ENCODE measurements at places on chromosomes 7 and 10. TPM values are rescaled to one million over a fixed set of nuclear protein-coding genes. Genes with fewer than 3 reads are reported as not detected.

The NPFFR1 gene
- total RNA-seq, result not detected

GRCh38 chr10:20993389-20993788 lies 96.3 kb upstream of the NEBL start:
- DNase-seq, result no peak
- H3K27ac ChIP-seq, result no peak overlapping the region
- no peaks in the 10 kb centered on the region for H3K36me3 ChIP-seq
- no peaks in the 10 kb centered on the region for H3K27me3 ChIP-seq
- no peak overlapping the region for H3K4me3 ChIP-seq

The TMEM236 gene
- total RNA-seq, result not detected

DNA sequence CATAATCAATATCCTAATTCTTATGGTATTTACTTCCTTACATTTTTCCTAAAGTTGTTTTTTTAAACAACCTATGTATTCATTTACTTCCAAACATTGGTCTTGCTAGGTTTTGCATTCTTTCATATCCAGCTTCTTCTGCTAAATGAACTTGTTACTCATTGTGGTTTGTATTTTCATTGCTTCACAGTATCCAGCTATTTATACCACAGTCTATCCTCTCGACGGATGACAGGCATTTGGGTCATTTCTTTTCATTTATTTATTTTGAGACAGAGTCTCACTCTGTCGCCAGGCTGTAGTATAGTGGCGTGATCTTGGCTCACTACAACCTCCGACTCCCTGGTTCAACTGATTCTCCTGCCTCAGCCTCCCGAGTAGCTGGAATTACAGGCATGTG lies 66.8 kb downstream of the CCDC6 start:
- H3K36me3 ChIP-seq, result peaks cover 12% of the 10 kb centered on the region
- H3K4me1 ChIP-seq, result peaks cover 6% of the 10 kb centered on the region
- H3K27ac ChIP-seq, result no peak overlapping the region

GRCh38 chr10:4813496-4813895 lies 12.5 kb upstream of the AKR1E2 start:
- H3K27me3 ChIP-seq, result peaks cover 11% of the 10 kb centered on the region
- H3K36me3 ChIP-seq, result no peaks in the 10 kb centered on the region
- H3K4me3 ChIP-seq, result no peak overlapping the region

The UNCX gene
- not detected for total RNA-seq

GRCh38 chr10:35185260-35186034 lies 58.8 kb downstream of the CREM start:
- peaks cover 13% of the 10 kb centered on the region for H3K36me3 ChIP-seq
- no peaks in the 10 kb centered on the region for H3K27me3 ChIP-seq
- no peak for DNase-seq
- H3K27ac ChIP-seq, result no peak overlapping the region
- H3K4me1 ChIP-seq, result peaks cover 7% of the 10 kb centered on the region

GRCh38 chr7:47473499-47474210 lies 108.3 kb downstream of the TNS3 start:
- no peaks in the 10 kb centered on the region for H3K36me3 ChIP-seq

DNA sequence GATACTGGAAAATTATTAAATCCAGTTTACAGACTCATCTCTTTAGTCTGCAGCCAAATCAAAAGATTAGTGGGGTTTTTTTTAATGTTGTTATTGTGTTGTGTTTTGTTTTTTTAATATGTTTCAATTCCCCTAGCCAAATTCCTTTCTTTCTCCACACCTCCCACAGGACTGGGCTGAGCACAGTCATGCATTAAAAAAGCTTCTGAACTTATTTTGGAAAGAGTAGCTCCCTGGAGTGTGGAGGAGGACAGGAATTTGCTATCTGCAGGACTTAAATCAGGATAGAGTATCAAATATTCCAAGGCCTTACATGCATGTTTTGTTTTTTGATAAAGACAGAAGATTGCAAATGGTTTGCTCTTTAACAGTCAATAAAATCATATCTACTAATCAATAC lies 90.7 kb downstream of the GNAI1 start:
- H3K36me3 ChIP-seq, result no peaks in the 10 kb centered on the region
- H3K4me1 ChIP-seq, result no peaks in the 10 kb centered on the region
- DNase-seq, result no peak
- H3K4me3 ChIP-seq, result no peak overlapping the region
- peaks cover 5% of the 10 kb centered on the region for H3K27me3 ChIP-seq
- H3K27ac ChIP-seq, result no peak overlapping the region

- no peaks in the 10 kb centered on the region for H3K4me1 ChIP-seq
- no peak overlapping the region for H3K27ac ChIP-seq
- no peaks in the 10 kb centered on the region for H3K27me3 ChIP-seq
- H3K36me3 ChIP-seq, result no peaks in the 10 kb centered on the region
Observed at GRCh38 chr7:47225387-47226131, 356.4 kb downstream of the TNS3 start.

DNA sequence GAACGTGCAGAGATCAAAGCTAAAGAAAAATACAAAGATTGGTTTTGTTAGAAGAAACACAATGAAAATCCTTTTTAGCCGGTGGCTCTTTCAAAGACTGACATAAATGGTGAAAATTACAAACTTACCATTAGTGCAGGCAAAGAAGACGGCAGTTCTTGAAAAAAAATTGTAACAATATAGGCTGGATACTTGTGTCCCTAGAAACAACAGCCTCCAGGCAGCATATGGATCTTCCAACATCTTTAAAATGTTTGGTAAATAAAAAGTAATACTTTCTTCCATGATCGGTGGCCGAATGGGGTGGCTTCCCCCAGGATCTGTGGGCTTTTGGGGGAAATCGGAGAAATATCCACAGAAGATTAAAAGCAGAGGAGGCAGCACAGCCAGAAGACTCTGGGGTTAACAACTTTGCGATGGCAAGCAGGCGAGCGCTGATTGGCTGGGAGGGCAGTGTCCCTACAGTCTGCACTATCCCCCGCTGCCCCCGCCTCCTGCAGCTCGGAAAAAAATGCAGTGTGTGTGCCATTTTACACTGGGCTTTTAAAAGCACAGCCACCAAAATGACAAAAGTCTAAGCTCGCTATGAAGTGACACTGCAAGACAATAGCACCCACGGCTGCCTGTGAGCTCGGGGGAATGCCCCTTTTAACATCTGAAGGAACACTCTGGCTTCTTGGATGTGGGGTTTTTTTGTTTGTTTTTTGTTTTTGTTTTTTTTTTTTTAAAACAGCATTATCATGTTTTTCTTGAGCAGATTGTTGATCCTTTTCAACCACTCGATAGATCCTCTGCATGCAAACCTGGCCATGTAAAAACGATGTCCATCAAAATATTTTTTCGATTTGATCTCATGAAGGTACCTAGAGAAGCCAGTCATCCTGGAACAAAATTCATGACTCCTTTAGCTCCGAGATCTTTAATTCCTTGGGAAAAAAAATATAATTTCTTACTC lies 31.7 kb upstream of the EPC1 start:
- peaks cover 13% of the 10 kb centered on the region for H3K36me3 ChIP-seq
- peak; percentile 96 for DNase-seq
- H3K4me3 ChIP-seq, result no peak overlapping the region
- H3K27me3 ChIP-seq, result no peaks in the 10 kb centered on the region

GRCh38 chr10:16816830-16817124 lies 447 bp downstream of the RSU1 start:
- H3K4me1 ChIP-seq, result peaks cover 38% of the 10 kb centered on the region
- H3K27ac ChIP-seq, result peak overlapping the region; percentile 96
- H3K4me3 ChIP-seq, result peak overlapping the region; percentile 94
- H3K27me3 ChIP-seq, result peaks cover 13% of the 10 kb centered on the region
- DNase-seq, result no peak

DNA sequence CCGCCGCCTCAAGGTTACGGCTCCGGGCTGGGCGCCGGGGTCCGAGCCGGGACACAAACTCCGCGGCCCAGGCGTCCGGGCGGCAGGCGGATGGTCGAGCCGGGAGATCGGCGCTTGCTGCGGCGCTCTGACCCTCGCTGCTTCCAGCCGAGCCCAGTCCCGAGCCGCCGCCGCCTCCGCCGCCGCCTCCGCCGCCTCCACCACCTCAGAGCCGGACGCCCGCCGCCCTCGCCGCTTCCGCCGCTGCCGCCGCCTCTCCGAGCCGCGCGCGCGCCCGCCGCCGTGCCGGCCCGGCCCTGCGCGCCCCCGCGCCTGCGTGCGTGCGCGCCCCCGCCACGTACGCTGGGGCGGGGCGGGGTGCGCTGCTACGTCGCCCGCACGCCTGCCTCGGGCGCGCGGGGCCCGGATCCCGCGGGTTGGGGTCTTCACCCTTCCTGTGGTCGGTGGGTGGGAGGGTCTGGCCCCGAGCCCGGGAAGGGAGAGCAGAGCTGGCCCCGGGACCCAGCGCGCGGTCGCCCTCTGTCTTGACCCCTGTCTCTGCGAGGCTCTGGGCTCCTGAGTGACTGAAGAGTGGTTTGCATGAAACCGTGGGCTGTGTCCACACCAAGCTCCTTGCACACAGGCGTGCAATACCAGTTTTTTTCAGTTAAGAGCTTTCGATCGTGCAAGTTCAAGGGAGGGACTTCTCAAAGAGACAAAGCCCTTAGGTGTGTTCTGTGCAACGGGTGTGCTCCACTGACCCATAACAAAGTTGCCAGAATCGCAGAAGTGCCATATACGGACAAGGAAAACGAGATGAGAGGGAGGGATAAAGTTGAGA lies at the start of gene SMURF1:
TSS of gene SMURF1 (minus strand) at position 256 of the 820 bp plus-strand sequence. CDS start 328 bp downstream, outside the sequence.
- peak within 1 kb of the TSS; percentile 87 for H3K27ac ChIP-seq
- H3K4me3 ChIP-seq, result peak within 1 kb of the TSS; percentile 83
- peaks cover 6% of the 10 kb centered on the region for H3K36me3 ChIP-seq
- DNase-seq, result peak; percentile 68
- peaks cover 3% of the 10 kb centered on the region for H3K27me3 ChIP-seq
- H3K4me1 ChIP-seq, result peaks cover 38% of the 10 kb centered on the region

DNA sequence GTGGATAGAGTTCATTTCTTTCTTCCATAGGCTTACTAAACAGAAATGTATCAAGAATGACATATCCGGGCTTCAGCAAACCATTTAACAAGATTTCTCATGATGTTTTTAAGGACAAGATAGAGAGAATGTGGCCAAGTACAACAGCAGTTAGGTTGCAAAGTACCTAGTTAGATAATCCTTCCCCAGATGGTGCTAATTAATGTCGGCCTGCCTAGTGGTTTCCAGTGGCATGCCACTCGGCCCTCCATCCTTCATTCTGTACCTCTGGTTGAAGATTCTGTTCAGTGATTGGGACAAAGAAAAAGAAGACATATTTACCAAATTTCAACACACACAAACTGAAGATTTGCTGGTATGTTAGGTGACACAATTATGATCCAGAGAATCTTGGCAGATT lies 212.1 kb downstream of the MACC1 start:
- no peaks in the 10 kb centered on the region for H3K36me3 ChIP-seq
- no peaks in the 10 kb centered on the region for H3K4me1 ChIP-seq
- H3K27me3 ChIP-seq, result no peaks in the 10 kb centered on the region
- no peak for DNase-seq
- H3K4me3 ChIP-seq, result no peak overlapping the region

The SLC13A1 gene
- total RNA-seq, result not detected

The SUN3 gene
- not detected for total RNA-seq

- no peaks in the 10 kb centered on the region for H3K36me3 ChIP-seq
- no peak for DNase-seq
- H3K27me3 ChIP-seq, result peaks cover 11% of the 10 kb centered on the region
- H3K4me3 ChIP-seq, result no peak overlapping the region
Observed at GRCh38 chr7:155344270-155344617, 46.6 kb downstream of the INSIG1 start.

DNA sequence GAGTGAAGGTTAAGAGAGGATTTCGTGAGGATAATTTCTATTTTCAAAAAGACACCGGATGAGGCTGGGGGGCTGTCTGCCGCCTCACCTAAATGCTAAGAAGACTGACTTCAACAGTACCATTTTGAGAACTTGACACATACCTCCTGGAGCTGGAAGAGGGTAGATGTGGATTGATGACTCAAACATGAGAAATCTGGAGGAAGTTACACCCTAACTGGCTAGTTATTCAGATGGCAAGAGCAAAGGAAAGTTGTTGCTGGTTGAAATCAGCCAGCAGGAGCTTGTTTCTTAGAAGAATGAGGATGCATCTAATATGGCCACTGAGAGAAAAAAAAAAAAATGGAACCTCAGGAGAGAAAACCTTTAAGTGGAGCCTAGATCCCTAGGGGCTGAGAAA lies 76.2 kb upstream of the KIAA1217 start:
- H3K4me3 ChIP-seq, result no peak overlapping the region
- no peaks in the 10 kb centered on the region for H3K36me3 ChIP-seq
- H3K27ac ChIP-seq, result no peak overlapping the region
- DNase-seq, result no peak
- no peaks in the 10 kb centered on the region for H3K4me1 ChIP-seq
- H3K27me3 ChIP-seq, result no peaks in the 10 kb centered on the region

- DNase-seq, result no peak
- H3K36me3 ChIP-seq, result no peaks in the 10 kb centered on the region
- no peak overlapping the region for H3K4me3 ChIP-seq
- H3K4me1 ChIP-seq, result no peaks in the 10 kb centered on the region
Observed at GRCh38 chr10:10612151-10612550, 405.5 kb upstream of the CELF2 start.

The CPN1 gene
- total RNA-seq, result not detected

- peak; percentile 49 for DNase-seq
- H3K36me3 ChIP-seq, result no peaks in the 10 kb centered on the region
- no peaks in the 10 kb centered on the region for H3K4me1 ChIP-seq
- H3K27ac ChIP-seq, result no peak overlapping the region
- no peaks in the 10 kb centered on the region for H3K27me3 ChIP-seq
Observed at GRCh38 chr7:3673524-3673923, 372.5 kb downstream of the SDK1 start.

The CEP55 gene
- 77.5 TPM for total RNA-seq

The C10orf62 gene
- total RNA-seq, result not detected

The ASZ1 gene
- total RNA-seq, result not detected

The PTF1A gene
- total RNA-seq, result not detected

GRCh38 chr7:95198863-95199262 lies 125.5 kb downstream of the PON1 start:
- H3K27ac ChIP-seq, result no peak overlapping the region
- DNase-seq, result no peak
- H3K4me1 ChIP-seq, result no peaks in the 10 kb centered on the region
- H3K36me3 ChIP-seq, result no peaks in the 10 kb centered on the region

DNA sequence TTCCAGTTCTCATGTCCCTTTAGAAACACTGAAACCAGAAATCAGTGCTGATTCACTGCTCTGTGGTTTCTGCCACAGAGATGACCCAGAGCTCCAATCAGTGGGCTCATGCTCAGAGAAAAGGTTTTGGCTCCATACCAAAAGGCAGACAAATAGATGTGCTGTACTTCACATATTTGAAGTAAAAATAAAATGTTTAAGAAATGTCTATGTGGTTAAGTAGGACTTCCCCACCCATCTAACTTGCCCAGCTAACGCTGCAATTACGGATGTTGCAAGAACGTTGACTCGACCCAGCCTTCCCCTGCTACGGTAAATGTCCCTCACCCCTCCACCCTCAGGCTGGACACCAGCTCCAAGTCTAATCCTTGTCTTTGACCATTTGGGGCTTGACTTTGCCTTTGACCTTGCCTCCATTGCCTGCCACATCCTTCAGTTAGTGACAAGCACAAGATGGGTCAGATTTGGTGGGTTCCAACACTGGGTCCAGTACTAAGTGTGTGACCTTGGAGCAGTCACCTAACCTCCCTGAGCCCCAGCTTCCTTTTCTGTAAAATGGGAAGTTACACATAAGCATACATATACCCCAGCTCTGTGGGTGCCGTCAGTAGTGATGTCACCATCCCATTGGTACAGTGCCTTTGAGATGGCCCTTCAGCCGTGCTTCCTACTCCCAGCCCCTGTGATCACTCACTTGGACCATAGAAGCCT lies 95.8 kb downstream of the CHST15 start:
- DNase-seq, result no peak
- no peaks in the 10 kb centered on the region for H3K36me3 ChIP-seq
- no peak overlapping the region for H3K27ac ChIP-seq
- H3K4me3 ChIP-seq, result no peak overlapping the region

The PHKG1 gene
- total RNA-seq, result 2.5 TPM

The SLC16A12 gene
- not detected for total RNA-seq

Measured in activated CD4-positive, alpha-beta T cell treated with anti-CD3 and anti-CD28 coated beads, Interleukin-2, amount 10 ng/mL, durations not matched to agents 7 days and 5 days (primary cell).